ENCODE measurements at places on chromosomes 7 and 10. TPM values are rescaled to one million over a fixed set of nuclear protein-coding genes. Genes with fewer than 3 reads are reported as not detected.

Gene LFNG
- total RNA-seq = 104 TPM

Gene CHAT
- not detected for total RNA-seq

Gene COL13A1
- not detected for total RNA-seq

Gene CYP3A7
- not detected for total RNA-seq

Gene SAMD9
- 60.1 TPM for total RNA-seq

Gene PON3
- total RNA-seq = 0.40 TPM

Gene GHRHR
- not detected for total RNA-seq

Gene CNPY1
- total RNA-seq = not detected

Gene DHX32
- total RNA-seq = 16.0 TPM

Gene ALKBH4
- 14.6 TPM for total RNA-seq

Gene IL2RA
- total RNA-seq = 302 TPM

Gene GIMAP6
- total RNA-seq = 65.0 TPM

Gene EBF3
- not detected for total RNA-seq

Gene PCLO
- not detected for total RNA-seq

Gene TBX20
- total RNA-seq = 0.14 TPM

Gene CALML5
- total RNA-seq = not detected

Gene OPN4
- not detected for total RNA-seq

Gene ANKRD22
- total RNA-seq = not detected

Gene OR13A1
- total RNA-seq = not detected

Gene CLEC5A
- not detected for total RNA-seq

Gene EPO
- not detected for total RNA-seq

Gene ZNF488
- total RNA-seq = not detected

Gene PRLHR
- not detected for total RNA-seq

Gene SEPTIN14
- not detected for total RNA-seq

Gene NEUROD6
- total RNA-seq = not detected

Measured in activated CD8-positive, alpha-beta memory T cell treated with anti-CD3 and anti-CD28 coated beads, Interleukin-2, amount 10 ng/mL, durations not matched to agents 7 days and 5 days (primary cell).